GM19239 (cell line): ENCODE measurements at places on chromosomes 2 and 18.

GRCh38 chr18:53458944-53459580 is 765.4 kb downstream of the MBD2 start:
- DNase-seq = no peak

GRCh38 chr2:130884503-130884902 is 47.8 kb downstream of the ARHGEF4 start:
- DNase-seq = no peak

GRCh38 chr2:181639686-181640085 is 17.2 kb downstream of the CERKL start:
- no peak for DNase-seq

- no peak for DNase-seq
Measured at GRCh38 chr2:64213532-64214275, 69.5 kb upstream of the PELI1 start.

GRCh38 chr2:23791030-23791429 is 135.9 kb downstream of the ATAD2B start:
- no peak for DNase-seq

DNA sequence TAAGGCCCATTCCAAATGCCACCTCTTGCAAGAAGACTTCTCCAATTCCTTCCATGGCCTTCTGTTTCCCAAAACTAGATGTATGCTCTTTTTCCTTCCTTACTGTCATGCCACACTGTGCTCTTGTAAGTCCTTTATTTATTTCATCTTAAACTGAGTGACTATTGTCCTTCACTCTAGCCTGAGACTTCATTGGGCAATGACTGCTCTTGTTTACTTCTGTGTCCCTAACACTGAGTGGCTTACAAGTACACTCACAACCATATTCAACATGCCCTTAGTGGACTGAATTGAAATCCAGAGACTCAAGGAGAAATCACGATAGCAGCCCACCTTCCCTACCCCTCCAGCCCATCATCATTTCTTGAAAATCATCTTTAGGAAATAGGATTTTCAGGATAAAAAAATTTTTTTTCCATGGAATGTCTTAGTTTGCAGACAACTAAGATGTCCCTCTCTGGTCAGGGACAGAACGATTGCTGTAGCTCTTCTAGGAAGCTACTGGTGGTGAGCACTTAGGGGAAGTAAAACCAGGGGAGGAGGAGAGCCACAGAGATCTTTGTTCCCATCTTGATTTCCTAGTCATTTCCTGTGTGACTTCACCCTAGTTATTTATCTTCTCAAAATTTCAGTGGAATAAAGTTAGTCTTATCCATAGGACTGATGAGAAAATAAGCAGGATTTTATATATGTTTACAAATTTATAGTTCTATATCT is 80.7 kb downstream of the CYRIA start:
- DNase-seq = no peak

DNA sequence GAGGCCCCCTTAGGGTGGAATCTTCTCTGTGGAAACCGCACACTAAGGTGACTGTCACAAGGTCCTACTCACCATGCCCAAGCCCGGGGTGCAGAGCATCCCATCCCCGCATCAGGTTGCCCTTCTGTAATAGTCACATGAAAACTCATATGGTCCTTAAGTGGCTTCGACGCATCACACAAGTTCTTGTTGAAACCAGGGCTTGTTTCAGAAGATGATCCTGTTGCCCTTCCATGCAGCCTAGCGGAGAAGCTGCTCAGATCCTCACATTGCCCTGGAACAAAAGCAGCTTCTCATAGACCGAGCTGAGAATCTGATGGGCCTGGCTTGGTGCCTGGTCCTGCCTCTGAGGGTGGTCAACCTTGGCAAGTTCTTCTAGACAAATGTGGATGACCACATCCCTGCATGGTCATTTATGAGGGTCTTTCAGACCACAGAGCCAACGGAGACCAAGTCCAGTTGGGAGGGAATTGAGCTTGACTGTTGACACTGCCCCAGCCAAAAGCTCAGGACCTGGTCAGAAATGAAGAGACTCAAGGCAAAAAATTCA is 54.1 kb downstream of the PDCL3 start:
- DNase-seq = no peak

DNA sequence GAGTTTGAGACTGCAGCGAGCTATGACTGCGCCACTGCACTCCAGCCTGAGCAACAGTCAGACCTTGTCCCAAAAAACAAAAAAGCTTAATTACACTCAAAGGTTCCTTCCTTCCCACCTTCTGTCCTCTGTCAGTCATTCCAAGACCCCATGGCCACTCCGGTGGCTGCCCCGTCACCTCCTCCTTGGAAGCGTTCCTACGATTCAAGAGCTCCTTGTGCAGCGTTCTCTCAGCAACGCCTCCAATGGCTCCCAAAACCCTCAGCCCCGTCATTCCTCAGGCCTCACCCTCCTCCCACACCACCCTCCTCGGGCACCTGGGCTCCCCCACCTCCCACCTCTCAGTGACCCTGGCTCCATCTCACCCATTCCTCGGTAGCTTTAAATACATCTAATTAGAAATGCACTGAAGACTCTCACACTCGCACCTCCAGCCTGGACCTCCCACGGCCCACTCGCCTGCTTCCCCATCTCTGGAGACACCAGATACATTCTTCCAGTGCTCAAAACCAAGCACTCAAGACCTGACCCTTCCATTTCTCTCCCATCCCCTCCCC is 8.0 kb downstream of the PASK start:
- DNase-seq = no peak

DNA sequence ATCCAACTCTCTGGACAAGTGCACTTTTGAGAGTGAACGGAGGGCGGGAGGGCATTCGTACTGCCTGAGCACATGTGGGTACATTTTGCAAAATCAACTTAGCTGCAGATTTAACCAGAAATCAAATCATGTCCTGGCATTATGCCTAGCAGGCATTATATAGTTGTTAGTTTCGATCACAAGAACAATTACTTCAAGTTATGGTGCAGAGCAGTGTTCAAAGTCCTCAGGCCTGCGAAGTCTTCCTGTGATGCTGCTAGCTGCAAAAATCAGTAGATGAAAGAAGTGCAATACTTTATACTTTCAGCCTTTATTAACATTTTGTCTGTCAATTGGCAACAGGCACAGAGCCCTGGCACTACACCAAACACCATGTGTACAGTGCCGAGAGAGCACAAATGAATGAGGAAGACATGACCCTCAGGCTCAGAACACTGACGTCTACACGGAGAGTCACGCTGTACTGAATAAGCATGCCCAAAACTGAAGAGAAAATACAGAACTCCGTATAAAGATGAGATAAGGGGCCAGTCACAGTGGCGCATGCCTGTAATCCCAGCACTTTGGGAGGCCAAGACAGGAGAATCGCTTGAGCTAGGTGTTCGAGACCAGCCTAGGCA is 92.1 kb upstream of the CREB1 start:
- DNase-seq = no peak

DNA sequence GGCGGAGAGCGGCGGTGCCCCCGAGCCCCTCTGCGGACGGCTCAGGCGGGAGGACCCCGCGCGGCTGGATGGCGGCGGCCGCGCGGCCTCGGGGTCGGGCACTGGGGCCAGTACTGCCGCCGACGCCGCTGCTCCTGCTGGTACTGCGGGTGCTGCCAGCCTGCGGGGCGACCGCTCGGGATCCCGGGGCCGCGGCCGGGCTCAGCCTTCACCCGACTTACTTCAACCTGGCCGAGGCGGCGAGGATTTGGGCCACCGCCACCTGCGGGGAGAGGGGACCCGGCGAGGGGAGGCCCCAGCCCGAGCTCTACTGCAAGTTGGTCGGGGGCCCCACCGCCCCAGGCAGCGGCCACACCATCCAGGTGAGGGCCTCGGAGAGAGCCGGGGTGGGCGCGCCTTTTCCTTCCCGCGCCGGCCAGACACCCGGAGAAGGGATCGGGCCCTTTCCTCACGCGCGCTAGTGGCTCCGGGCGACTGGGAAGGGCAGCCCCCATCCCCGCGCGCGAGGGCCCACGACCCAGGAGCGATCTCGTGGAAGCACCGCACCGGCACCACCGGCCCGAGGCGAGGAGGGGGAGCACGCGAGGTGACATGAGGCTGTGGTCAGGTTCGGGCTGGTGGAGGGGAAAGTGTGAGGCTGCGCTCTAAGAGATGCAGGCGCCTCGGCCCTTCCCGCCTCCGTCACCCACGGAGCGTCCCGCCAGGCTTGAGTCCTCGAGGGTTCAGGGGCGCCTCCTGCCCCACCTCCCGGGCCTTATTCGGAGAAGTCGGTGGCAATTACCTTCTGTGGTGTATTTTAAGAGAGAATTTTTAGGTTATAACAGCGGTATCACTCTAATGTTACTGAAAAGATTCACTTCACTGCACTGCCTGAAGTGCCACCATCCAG is 607 bp downstream of the LAMA3 start:
- DNase-seq = no peak

DNA sequence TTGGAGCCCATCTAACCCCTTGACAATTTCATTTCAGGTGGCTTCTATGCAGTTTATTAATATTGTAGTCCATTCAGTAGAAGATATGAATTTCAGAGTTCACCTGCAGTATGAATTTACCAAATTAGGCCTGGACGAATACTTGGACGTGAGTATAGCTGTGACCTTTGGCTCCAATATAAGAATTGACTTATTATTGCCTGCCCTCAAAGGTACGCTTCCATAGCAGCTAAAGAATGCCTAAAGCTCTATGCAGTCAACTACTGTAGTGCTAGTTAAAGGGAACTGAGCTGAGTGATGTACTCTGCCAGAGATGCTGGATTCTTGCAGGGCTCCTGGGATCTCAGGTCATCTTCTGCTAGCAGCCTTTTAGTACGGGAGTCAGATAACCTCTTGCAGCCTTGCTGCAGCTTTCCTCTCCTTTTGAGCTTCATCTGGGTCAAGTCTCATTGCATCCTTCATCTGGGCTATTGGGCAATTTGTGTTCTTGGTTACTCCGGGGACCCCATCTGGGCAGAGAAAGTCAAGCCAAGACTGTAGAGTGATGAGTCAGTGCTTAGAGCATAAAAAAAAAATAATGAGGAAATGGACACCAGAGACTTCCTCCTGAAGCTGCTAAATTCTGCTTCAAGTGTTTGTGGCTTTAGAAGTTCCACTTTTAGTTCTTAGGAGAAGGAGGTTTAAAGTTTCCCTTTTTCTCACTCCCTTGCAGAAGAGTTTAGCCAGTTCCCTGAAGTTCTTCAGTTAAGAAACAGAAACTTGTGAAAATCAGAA is 105.6 kb downstream of the PRPF40A start:
- peak; percentile 23 for DNase-seq

- no peak for DNase-seq
Measured at GRCh38 chr2:133163111-133163510, 405.2 kb downstream of the NCKAP5 start.

GRCh38 chr2:159561242-159561641 is 55.1 kb downstream of the BAZ2B start:
- DNase-seq = no peak

GRCh38 chr18:8359076-8359475 is 250.2 kb upstream of the RAB12 start:
- no peak for DNase-seq

DNA sequence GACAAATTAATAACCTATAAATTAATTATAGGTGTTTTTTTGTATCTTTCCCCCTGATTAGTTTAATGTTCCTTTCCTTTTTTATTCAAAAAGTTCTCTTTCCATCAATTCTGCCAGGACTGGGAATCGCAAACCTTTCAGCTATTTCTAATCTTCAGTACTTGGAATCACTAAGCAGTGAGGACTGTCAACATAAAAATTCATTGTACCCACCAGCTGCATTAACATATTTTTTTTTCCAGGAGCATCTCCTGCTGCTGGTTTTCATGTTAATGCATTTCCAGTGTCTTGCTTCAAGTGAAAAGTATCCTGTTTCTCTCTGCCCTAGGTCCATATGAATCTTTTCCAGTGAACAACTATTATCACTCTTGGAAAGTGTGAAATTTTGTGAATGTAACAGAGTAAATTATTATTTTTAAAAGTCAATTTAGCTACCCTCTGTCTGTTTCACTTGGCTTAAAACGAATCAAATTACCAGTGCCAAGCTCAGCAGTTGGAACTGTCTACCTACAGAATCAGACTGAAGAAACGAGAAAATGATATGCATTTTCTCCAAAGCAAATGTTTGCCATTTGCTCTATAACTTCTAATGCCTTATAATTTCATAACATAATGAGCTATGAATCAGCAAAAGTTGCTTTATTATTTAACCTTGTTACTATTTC is 804.4 kb downstream of the EPHA4 start:
- DNase-seq = no peak

GRCh38 chr2:108297436-108298141 is 8.9 kb downstream of the SULT1C2 start:
- DNase-seq = no peak

DNA sequence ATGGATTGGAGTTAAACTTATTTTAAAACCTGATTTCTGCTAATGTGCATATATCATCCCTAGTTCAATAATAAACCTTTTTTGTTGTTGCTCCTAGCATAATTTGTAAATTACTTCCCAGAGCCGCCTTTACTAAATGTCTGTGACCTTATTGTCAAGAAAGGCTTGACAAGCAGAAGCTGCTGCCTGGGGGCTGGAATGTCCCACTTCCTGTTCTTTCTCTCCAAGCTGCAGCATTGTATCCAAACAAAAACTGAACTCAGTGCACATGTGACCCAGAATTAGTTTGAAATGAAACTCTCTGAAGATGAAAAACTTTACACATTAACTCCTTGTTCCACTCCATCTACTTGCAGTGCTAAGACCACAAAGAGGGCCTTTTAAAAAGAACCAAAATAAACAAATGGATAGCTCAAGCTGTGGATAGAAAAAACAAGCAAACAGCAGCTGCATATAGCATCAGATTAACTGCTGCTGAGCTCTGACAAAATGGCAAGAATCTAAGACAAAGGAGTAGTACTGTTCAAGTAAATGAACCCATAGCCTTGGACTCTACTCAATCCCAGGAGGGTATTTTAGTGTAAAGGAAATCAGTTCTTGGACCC is 99.8 kb upstream of the NEUROD1 start:
- DNase-seq = no peak

- no peak for DNase-seq
Measured at GRCh38 chr2:73176205-73176880, 26.0 kb upstream of the NOTO start.

DNA sequence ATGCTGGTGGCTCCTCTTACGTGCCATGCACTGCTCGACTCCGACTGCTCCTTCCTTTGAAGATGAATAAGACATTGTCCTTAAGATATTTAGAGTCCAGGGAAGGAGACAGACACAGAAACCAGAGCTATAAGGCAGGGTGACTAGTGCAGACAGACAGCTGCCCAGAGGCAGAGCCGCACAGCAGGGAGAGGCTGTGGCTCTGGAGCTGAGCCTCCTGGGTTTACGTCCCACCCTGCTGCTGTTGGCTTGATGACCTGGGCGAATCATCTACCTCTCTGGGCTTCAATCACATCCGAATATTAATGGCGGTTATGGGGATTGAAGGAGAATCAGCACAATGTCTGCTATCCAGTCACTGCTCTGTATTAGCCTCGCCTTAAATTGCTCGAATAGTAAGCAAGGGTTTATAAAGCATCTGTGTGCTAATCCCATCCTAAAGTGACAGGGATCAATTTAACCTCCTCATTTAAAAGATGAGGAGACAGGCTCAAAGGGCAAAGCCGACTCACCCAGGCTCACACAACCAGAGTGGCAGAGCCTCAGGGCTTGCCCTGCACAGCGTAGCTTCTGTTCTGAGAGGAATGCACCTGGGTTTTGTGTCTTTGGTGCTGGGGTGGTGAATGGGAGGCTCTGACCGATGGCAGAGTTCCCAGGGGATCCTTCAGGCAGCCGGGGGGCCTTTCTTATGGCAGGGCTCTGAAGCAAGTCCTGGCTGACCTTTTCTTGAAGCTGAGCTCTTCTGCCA is 284.1 kb downstream of the MYCN start:
- no peak for DNase-seq

- no peak for DNase-seq
Measured at GRCh38 chr18:80076379-80076778, 32.7 kb upstream of the ADNP2 start.

- DNase-seq = no peak
Measured at GRCh38 chr2:6854416-6854815, 11.3 kb downstream of the CMPK2 start.

GRCh38 chr2:218780851-218781690 is 876 bp upstream of the CYP27A1 start:
- DNase-seq = no peak
